Activated T-cell treated with anti-CD3 and anti-CD28 coated beads, Interleukin-2, amount 50 U/mL, for 48 hours (primary cell): ENCODE measurements at places on chromosomes 13 and 19.
A peak's percentile ranks its signal among the peaks of the same experiment; 100 is the strongest.

GRCh38 chr19:38619361-38620174 is 580 bp downstream of the EIF3K start:
- no peak for DNase-seq

- peak; percentile 32 for DNase-seq
These were observed 35.4 kb downstream of the WDFY2 start for GRCh38 chr13:51619614-51620013.

DNA sequence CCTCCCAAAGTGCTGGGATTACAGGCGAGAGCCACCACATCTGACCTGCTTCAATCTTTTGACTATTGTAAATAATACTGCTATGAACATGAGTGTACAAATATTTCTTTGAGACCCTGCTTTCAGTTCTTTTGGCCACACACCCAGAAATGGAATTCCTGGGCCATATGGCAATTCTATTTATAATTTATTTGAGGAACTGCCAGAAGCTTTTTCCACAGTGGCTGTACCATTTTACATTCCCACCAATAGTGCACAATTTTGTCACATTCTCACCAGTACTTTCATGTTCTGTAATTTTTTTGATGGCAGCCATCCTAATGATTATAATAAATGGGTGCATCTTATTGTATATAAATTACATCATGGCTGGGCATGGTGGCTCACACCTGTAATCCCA is 13.7 kb upstream of the FCER2 start:
- no peak for DNase-seq

DNA sequence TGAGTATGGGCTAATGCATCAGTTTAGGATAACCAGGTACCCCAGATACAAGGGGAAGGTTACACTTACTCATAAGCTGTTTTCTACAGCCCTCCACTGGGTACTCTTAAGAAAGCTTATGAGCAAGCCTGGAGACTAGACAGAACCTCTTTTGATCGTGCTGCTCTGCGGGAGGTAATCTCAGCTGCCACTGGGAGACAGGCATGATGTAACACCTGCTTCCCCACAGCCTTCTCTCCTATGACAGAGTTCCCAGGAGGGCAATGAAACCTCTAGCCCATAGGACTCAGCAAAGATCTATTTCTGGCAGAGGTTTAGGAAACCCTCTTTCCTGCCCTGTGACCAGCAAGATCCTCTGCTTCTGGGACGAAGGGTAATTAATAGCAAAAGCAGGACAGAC is 65.6 kb downstream of the WASF3 start:
- DNase-seq: no peak
